Subcutaneous preadipocyte (primary cell): ENCODE measurements at places on chromosomes 13 and 19. TPM values are rescaled to one million over a fixed set of nuclear protein-coding genes. Genes with fewer than 3 reads are reported as not detected.

VSTM2B gene
- not detected in 2 replicates for total RNA-seq

ZNF100 gene
- total RNA-seq: 3.7 and 5.7 TPM in 2 replicates

XPO4 gene
- 18.7 and 30.1 TPM in 2 replicates for total RNA-seq

ELSPBP1 gene
- not detected in 2 replicates for total RNA-seq

FGF22 gene
- total RNA-seq: not detected in 2 replicates

CDC42EP5 gene
- total RNA-seq: 7.6 and 18.4 TPM in 2 replicates

FREM2 gene
- total RNA-seq: not detected in 2 replicates

STX10 gene
- total RNA-seq: 62.4 and 84.5 TPM in 2 replicates

RDH8 gene
- 0.39 TPM in 1 of 2 replicates, not detected in the other for total RNA-seq

ATP8B3 gene
- total RNA-seq: 1.8 and 2.0 TPM in 2 replicates

C13orf46 gene
- under 0.01 and 0.39 TPM in 2 replicates for total RNA-seq

CDX2 gene
- not detected in 2 replicates for total RNA-seq

SYCN gene
- not detected in 2 replicates for total RNA-seq

FBXO17 gene
- 24.3 and 30.7 TPM in 2 replicates for total RNA-seq

LILRB4 gene
- not detected in 2 replicates for total RNA-seq

TMC4 gene
- not detected in 2 replicates for total RNA-seq

C1QTNF9 gene
- not detected in 2 replicates for total RNA-seq

CADM4 gene
- 0.37 and 0.59 TPM in 2 replicates for total RNA-seq

RFPL4A gene
- total RNA-seq: not detected in 2 replicates

MIDN gene
- 15.8 and 21.9 TPM in 2 replicates for total RNA-seq

PGLYRP2 gene
- not detected in 2 replicates for total RNA-seq

CEBPA gene
- 0.37 and 0.39 TPM in 2 replicates for total RNA-seq

CLDN10 gene
- total RNA-seq: not detected in 2 replicates

LRRC8E gene
- total RNA-seq: 5.1 and 6.2 TPM in 2 replicates

UHRF1 gene
- total RNA-seq: 26.5 and 51.8 TPM in 2 replicates
